ENCODE measurements at places on chromosomes 12 and 14.

DNA sequence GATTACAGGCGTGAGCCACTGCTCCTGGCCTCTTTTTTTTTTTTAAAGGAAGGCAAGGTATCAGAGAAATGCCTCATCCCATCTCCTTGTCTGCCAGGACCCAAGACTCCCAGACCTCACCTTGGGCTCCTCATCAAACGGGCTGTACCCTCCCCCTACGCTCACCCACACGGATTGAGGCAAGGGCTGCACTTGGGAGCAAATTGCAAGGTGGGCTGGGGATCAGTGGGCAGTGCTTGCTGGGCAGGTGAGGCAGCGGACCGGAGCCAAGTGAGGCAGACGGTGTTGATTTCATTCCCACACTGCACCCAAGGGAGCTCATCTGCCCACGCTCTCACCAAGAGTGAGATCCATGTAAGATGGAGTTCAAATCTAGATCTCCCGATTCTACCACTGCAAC lies 41.0 kb upstream of the DICER1 start:
- DNase-seq = no peak

DNA sequence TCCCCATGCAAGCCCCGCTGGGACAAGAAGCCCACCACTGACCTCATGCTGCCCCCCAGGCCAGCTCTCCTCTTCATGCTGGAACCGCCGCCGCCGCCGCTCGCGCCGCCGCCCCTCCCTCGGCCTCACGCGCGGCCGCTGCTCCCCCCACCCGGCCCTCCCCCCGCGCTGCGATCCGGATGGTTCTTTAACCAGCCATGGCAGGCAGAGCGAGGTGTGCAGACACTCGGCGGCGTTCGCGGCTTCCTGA lies at the start of gene DCAF5:
TSS of gene DCAF5 (minus strand) at position 218 of the 250 bp plus-strand sequence. CDS start at position 77, 141 bp downstream.
- DNase-seq = peak; percentile 89

DNA sequence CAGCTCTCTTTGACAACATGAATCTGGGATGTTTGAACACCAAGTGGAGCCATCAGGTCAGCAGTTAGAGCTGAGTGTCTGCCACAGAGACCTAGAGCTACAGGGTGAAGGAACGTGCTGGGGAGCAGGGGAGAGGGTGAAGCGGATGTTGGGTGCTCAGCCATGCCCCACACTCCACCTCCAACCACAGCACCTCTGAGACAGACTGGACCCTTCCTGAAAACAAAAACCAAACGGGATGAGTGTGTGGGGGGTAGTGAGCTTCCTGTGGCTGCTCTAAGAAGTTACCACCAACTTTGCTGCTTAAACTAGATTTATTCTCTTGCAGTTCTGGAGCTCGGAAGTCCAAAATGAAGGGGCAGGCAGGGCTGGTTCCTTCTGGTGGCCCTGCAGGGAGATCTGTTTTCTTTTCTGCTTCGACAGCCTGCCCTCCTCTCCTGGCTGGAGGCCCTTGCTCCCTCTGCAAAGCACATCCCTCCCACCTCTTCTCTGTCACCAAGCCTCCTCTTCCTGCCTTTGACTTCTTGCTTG lies 5.6 kb upstream of the GOLGA3 start:
- DNase-seq = no peak

DNA sequence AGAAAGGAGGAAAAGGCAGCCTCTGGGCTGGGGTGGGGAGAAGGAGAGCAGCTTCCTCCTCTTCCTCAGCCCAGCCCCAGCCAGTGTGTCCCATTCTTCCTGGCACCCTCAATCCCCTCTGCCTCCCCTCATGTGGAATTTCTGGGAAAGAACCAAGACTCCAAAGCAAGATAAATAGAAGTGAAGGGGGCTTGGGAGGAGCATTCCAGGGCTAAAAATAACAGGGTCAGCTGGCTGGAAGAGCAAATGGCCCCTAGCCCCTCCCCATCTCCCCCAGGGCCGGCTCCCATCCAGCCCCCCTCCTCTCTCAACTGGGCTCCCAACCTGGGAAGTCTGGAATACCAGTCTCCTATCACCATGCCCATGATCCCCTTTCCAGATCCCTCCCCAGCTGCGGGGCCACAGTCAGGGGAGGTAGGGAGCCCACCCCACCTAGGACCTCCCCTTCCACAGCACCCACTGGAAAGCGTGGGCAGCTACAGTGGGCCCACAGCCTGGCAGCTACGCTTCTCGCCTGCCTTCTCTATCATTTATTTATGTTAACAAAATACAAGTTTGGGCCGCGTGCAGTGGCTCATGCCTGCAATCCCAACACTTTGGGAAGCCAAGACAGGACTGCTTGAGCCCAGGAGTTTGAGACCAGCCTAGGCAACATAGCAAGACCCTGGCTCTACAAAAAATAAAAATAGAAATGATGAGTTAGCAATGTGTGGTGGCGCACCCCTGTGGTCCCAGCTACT lies 88.3 kb downstream of the IRF2BPL start:
- no peak for DNase-seq

DNA sequence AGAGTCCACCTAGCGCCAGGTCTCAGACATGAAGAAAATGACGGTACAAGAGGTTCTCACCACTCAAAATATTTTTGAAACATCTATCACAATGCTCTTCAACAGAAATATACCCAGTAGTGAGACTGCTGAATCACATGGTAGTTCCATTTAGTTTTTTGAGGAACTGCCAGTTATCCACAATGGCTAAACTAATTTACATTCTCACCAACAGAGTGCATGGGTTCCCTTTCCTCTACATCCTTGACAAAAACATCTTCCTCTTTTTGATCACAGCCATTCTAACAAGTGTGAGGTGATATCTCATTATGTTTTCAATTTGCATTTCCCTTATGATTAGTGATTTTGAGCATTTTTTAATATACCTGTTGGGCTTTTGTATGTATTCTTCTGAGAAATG lies 5.7 kb upstream of the GPR65 start:
- no peak for DNase-seq

- DNase-seq = no peak
Measured at GRCh38 chr14:64541972-64542835, 1.7 kb downstream of the HSPA2 start.

DNA sequence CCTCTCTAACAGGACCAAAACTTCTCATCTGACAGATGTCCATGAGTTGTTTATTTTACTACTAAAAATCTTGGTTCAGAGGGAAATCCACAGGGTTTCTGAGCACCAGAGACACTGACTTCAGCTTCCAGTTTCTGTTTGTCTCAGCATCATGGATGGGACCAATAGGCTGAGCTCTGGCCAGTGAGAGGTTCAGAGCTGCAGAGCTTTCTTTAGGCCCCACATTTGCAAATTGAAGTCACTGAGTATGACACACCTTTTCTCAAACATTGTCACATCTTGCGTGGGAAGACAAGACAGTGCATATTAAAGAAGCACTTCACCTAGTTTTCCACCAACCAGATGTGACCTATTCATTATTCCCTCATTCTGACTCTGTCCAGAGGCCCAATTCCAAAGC lies 45.2 kb downstream of the RDH12 start:
- peak; percentile 2 for DNase-seq

- no peak for DNase-seq
Measured at GRCh38 chr12:11134305-11134704, at the start of gene TAS2R30. TAS2R30 (minus strand) TSS chr12:11134644; CDS start chr12:11134244, 400 bp downstream.

GRCh38 chr14:90815822-90816662 lies at the start of gene TTC7B:
TTC7B (minus strand) TSS chr14:90816430; CDS start chr14:90816295, 135 bp downstream.
- no peak for DNase-seq

DNA sequence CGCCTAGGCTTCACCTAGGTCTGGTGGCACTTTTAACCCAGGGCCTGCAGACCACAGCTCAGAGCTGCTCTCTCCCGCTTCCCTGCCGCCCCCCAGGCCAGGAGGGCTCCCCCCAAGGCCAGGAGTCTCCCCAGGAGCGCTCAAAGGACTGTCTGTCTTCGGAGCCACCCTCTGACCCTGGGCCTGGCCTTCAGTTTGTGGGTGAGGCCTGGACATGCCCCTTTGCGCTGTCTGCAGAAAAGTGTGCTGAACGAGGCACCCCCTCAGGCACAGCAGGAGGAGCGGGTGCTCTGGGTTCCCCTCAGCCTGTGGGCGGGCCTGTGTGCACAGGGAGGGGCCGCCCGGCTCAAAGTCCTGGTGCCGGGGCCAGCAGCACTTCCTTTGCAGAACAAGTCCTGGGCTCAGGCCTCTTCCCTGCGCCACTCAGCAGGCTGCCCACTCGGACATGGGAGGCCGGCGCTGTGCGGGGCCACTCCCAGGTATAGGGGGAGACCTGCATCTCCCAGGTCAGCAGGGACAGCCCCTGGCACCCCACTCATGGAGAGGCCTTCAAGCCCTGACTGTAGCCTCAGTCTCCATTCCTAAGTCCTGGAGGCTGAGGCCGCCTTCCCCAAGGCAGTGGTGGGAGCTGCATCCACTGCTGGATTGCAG lies 14.3 kb downstream of the DEGS2 start:
- DNase-seq = no peak

GRCh38 chr14:56112781-56113180 lies 5.4 kb upstream of the PELI2 start:
- no peak for DNase-seq

DNA sequence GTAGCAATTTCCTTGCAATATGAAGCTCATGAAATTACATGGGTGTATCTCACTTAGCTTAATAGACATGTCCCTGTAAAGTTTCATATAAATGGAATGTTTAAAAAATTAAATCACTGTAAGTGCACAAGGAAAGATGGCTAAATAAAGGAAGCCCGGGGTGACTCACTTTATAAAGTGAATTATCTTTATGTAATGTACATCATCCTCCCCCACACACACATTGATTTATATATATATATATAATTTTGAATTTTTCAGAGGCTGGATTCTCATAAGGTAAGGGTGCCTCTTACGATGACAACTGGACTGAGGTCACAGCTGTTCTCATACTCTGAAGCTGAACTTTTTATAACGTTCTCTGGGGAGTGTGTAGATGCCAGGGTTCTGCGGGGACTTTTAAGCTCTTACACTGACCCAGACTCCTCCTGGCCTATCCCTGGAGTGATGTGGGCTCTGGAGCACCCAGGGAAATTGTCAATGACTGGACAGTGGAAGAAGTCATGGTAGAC lies 108.7 kb upstream of the HIF1A start:
- no peak for DNase-seq

GRCh38 chr12:71465796-71466195 lies 26.2 kb downstream of the LGR5 start:
- DNase-seq = no peak

DNA sequence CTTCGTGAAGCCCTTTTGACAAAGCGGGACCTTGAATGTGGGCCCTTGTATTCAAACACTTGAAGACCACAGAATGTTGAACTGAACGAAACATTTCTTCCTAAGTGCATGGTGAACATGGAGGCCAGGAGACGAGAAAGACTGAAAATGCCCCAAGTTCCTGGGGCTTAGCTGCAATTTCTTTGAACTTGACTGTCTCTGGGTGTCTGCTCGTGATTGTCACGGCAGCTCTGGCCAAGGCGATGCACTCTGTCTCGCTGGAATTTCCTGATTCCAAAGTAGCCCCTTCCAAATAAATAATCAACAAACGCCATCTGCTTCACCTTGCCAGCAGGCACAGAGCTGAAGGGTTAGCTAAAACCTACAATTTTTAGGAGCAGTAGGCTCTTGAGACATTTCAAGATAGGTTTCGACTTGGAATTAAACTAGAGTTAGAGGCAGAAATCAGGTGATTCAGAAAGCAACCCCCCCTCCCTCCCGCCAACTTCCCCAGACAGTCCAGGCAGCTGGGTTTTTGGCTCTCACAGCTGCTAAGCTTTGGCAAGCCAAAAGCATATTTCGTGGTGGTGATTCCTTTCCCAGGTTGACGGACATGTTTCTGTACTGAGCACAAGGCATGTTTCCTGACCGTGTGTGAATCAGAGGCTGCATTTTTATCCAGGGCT lies 13.5 kb upstream of the IRF2BPL start:
- no peak for DNase-seq

DNA sequence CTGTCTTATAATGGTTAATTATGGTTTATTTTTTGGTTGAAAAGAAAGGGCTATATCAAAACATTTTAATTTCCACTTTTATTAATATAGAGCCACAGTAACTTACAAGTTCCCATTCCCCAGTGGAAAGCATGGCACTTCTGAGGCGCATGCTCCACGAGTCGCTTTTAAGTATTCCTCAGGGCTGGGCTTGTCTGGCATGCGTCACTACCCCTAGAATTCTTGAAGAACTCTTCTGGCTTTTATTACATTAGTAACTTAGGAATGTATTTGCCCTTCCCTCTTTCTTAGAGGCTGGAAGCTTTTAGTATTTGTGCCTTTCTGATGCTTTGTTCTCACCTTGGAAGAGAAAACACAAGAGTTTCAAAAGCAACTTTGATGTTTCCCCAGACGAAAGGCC lies 81.1 kb downstream of the ESR2 start:
- no peak for DNase-seq

DNA sequence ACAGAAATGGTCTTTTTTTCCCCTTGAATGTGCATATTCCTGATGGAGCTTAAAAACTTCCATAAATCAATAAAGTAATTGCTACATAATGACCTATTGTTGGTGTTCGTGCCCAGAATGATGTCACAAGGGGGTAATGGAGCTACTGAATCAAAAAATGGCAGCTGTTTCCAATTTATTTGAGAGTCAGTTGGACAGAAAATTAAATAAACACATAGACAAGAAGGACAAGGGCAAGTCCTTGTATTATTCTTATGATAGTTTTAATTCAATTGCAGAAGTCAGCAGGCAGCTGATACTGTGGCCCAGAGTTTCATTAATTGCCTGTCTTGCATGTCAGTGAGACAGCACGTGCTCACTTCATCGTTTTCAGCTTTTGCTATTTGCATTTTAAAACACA lies 473.5 kb downstream of the ETNK1 start:
- no peak for DNase-seq

GRCh38 chr14:100398044-100398443 lies 74.9 kb downstream of the SLC25A47 start:
- no peak for DNase-seq

DNA sequence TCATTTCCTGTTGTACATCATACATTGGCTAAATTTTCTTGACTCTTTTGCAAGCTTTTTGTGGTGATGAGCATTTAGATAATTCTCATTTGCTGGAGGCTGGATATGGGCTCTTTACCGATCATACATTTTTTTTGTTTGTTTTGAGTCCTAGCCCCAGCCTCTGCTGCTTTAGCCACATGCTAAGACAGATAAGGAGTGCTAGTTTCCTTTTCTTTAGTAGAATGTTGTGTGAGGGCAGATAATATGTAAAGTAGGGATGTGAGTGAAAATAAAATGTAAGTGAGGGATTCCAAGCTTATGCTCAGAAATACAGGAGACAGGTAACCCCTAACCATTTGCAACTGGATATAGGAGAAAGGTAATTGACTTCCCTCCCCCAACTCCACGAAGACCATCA lies 405.7 kb downstream of the TRHDE start:
- no peak for DNase-seq

DNA sequence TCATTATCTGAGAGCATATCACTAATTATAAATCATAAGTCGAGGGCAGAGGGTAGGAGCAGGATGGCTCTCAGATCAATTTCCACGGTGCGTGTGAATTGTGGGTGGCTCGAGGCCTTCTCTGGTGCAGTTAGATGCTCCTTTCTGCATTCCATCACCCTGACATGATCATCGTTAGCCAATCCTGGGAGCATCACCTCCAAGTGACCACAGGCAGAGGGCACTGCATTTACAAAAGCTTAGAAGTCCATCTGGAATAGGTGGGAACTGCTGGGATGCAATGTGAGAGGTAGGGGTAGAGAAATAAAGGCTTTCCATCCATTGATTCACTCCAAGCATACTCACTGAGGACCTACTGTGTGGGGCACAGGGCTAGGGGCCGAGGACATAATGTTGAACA lies 538.2 kb upstream of the TBX3 start:
- DNase-seq = no peak

GRCh38 chr14:101481557-101481956 lies 79.7 kb upstream of the DIO3 start:
- DNase-seq = no peak

Data from stimulated activated CD4-positive, alpha-beta T cell treated with anti-CD3 and anti-CD28 coated beads, TNF-alpha, amount 100 ng/mL, for 48 hours (primary cell).